ENCODE measurements at places on chromosomes 7 and 10.

- no peak for DNase-seq
Measured at GRCh38 chr7:36192053-36192824, 39.2 kb downstream of the EEPD1 start.

GRCh38 chr10:24241536-24242040 is 32.6 kb downstream of the KIAA1217 start:
- DNase-seq, result no peak

DNA sequence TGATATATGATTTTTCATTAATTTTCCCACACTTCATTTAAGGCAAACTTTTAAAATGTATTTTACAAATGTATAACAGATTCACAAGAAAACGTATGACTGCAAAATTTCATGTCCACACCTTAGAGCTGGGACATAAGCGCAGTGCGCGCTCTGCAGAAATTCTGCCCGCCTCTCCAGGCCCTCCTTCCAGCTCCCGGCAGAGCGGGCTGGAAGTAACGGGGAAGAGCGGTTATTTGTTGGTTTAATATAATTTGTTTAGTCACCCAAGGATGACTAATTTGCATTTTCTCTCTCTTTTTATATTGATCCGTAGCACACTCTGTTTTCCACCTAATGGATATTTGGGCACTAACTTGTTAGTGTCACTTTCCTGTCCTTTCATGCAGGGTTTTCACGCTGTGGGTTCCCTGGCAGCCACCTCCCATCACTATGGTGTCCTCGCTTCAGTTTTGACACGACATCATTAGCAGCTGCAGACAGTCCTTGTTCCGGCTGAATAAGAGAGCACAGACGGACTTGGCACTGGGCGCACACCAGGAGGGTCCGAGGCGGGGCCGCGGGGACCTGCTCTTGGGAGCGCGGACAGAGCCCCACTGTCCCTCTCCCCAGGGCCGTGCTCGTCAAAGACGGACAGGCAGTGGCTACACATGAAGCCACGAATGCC is 129.2 kb upstream of the SEC61G start:
- DNase-seq, result no peak

DNA sequence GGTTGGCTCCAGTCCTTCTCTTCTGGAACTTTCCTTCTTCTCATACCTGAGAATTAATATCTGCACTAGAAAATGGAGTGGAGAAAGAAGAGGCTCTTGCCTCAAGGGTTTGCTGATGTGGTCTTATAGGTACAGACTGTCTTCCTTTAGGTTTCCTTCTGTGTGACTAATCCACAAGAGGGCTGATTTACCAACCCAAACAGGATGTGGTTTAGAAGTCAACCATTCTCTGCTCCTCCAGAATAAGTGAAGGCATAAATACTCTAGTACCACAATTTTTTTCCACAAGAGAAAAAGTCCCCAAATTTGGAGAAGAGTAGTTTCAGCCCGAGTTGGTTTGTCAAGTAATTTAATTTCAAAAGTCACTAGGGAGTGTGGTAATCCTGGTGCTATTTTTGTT is 85.8 kb downstream of the NRP1 start:
- no peak for DNase-seq

GRCh38 chr10:21513405-21513788 is 12.1 kb downstream of the SKIDA1 start:
- DNase-seq, result no peak
